Pericardium fibroblast (primary cell): ENCODE measurements at places on chromosomes 12 and 14. TPM values are rescaled to one million over a fixed set of nuclear protein-coding genes. Genes with fewer than 3 reads are reported as not detected.

GAS2L3 gene
- 1.3 and 3.1 TPM in 2 replicates for total RNA-seq

KCNH3 gene
- not detected in 2 replicates for total RNA-seq

KIF26A gene
- total RNA-seq = 0.17 TPM in 1 of 2 replicates, not detected in the other

FOXM1 gene
- 1.8 and 3.3 TPM in 2 replicates for total RNA-seq

ADCY4 gene
- total RNA-seq = 0.26 and 2.1 TPM in 2 replicates

CLEC12A gene
- not detected in 2 replicates for total RNA-seq

FOXN4 gene
- not detected in 2 replicates for total RNA-seq

FBXW8 gene
- total RNA-seq = 19.7 and 20.9 TPM in 2 replicates

DDIT3 gene
- total RNA-seq = 51.3 and 55.1 TPM in 2 replicates
